ENCODE measurements at places on chromosomes 4 and X. TPM values are rescaled to one million over a fixed set of nuclear protein-coding genes. Genes with fewer than 3 reads are reported as not detected.

- DNase-seq, result no peak
These were observed 23.3 kb downstream of the AMER1 start for GRCh38 chrX:64182208-64182607.

GRCh38 chr4:66633477-66633876 is 911.8 kb downstream of the CENPC start:
- no peak for DNase-seq

DNA sequence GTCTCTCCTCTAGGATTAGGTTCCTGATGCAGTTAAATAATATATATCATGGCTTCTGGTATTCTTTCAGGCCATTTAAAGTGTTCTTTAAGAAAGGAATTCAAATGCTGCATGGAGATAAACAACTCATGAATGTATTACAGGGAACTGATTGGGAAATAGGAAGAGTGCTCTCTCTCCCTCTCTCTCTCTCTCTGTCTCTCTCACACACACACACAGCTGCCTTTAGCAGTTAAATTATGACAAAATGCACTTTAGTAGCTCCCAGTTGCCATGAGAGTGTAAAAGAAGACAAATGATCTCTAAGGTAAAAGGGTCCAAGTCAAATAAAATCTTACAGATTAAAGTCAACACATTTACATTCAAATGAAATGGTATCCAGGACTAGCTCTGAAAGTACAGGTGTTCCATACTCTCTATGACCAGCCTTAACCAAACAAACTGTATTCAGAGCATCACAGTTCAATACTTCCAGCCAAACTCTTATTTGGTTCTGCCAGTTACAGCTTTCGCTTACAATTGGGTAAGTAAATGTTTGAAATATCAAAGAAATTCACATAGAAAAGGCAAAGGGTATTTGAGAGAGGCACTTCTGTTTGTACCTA is 94.7 kb upstream of the CXXC4 start:
- DNase-seq, result no peak

- DNase-seq, result no peak
These were observed 185.7 kb upstream of the ZCCHC13 start for GRCh38 chrX:74117962-74118902.

DNA sequence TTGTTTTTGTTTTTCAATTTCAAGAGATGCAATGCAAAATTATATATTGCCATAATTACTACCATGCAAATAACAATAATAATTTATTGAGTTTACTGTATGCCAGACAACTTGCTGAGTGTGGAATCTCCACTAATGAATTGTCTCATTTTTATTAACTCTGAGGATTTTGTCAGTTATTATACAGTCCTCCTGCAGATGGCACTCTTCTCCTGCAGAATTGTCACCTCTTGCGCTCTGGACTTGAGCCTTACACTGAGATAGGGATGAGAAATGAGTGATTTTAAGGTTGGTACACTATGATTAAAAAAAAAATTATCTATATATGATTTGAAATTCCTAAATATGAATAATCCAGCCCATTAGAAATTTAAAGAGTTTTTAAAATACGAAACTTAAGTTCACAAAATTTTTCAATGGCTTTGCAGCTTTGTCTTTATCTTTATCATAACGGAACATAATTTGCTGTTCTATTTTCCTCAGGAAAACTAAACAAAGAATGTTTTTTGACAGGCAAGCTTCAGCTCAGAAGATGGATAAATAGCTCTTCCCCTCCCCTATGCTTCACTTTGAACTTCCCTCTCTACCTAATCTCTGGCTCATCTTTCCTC is 12.7 kb upstream of the PAQR3 start:
- no peak for DNase-seq

DNA sequence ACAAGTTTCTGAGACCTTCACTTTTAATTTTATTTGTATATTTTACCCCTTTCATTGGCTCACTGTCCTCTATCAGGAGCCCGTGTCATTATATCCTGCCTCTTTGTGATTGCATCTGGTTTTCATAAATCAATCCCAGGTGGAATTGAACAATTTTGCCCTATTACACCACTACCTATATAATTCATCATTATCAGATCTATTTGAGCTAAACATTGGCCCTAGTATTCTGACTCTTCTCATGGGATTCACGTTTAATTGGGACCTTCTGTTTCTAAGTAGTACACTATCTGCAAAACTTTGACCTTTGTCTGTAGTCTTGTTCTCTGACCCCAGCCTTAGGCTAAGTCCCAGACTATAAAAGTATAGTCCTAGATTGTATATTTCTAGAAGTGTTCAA is 114.1 kb downstream of the FAT4 start:
- DNase-seq, result no peak

- no peak for DNase-seq
These were observed 106.3 kb upstream of the TEX13D start for GRCh38 chrX:124226129-124226528.

DNA sequence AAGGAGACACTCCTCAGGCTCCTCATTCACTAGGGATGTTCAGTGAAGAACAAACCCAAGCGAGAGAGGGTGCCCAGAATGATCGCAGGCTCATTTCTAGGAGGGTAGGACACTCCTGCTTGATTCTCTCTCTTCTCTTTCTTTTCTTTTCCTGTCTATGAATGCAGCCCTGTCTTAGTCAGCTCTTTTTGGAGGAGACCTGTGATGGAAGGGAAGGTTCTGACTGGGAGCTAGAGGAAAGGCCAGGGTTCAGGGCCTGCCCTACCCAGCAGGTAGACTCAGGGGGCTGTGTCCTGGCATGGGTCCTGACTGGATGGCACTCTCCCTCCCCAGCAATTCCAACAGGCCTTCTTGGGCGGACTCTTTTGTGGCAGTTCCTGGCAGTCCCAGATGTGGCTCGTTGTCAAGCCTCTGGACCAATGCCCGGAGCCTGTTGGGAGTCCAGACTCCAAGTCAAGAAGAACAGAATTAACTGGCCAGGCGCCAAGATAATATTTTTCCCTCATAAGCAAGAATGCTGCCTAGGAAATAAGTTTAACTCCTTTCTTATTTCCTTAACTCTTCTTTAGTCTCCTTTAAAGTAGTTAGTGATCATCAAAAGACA is 139.4 kb upstream of the SCML1 start:
- peak; percentile 83 for DNase-seq

- DNase-seq, result no peak
These were observed 90.2 kb downstream of the TET2 start for GRCh38 chr4:105236916-105237311.

DNA sequence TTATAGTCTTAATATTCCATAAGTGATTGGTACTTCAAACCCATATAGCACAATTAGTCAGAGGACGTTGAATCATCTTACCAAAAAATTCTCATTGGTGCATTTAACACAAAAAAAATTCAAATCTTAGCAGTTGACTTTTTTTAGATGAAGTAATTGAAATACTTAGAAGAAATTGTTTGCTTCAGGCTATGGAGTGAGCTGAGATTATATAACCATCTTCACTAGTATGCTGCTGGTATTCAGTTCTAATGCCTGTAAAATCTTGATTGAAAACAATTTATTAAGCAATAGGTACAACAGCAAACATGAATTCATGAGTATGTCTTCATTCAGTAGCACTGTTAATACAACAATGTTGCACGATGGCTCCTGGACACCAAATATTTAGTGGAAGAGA is 250.0 kb downstream of the GPM6A start:
- DNase-seq, result no peak

DNA sequence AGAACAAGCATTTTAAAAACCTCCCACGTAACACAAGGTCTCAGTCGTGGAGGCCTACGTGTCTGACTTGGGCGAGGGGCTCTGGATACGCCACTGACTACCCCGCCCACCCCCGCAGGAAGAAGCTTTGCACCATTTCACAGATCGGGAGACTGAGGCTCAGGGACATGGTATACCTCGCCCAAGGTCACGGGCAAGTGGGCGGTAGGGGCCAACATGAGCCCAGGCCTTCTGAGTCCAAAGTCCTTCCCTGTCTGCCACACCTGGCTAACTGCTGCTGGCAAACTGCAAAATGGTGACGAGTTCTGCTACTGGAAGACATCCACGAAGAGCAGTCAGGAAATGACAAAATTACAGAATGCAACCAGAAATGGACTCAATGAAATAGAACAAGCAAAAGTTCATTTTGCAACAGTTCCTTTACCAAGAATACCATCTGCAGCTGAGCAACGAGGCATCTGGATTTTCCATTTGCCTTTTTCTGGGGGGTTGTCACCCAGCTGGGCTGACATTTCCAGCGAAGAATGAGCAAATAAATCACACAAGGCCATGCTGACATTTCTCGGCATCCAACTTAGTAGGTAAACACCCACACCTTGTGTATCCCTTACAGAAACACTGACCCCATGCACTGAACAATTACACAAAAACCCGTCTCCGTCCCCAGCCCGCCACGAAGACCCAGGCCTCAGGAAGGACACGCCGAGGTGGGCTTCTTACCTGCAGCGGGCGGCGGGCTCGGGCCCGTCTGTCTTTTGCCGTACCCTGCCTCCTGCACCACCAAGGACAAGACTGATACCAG is 70.2 kb upstream of the AFAP1 start:
- DNase-seq, result peak; percentile 15

GRCh38 chrX:107630031-107630689 is 1.9 kb downstream of the PRPS1 start:
- no peak for DNase-seq

DNA sequence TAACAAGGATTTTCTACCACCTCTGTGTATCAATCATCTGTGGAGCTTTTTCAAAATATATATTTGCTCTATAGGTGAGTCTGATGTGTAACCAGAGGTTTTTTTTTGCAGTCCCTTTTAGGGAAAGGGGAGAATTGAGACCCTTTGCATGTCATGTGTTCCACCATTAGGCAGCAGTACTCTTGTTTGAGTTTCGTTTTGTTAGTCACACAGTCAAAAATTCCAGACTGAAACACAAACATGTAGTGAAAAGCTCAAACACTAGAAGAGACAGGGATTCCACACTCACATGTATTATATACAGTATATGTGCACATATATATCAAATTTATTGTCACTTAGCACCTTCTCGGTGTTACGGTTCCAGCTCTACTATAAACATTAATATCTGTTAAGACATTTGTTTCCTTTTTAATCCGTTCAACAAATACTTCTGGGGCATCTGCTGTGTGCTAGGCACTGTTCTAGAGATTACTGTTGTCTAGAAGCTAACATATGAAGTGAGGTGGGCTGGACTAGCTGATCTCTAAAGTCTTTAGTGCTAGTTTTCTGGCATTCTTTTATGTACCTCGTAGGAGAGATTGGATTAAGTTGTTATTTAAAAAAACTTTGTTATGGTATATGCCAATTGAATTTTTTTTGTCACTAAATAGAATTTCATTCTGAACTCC is 5.5 kb downstream of the USP9X start:
- no peak for DNase-seq

- DNase-seq, result no peak
These were observed 127.9 kb downstream of the ZNF330 start for GRCh38 chr4:141348573-141348972.

DNA sequence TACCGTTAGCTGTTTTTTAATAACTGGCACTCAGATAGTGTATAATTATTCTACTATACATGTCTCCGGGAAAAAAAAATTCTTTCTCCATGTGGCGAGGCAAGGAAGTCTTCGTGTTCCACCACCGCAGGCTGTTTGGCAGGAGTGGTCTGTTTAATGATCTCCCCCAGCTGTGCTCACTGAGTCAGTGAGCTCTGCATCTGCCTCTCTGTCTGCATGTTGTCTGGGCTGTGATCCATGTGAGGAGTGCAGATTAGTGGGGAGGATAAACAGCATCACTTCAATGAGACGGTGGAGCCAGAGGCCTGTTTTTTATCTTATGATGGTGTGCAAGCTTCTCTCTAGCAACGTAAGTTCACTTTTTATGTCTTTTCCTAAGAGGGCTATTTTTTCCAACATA is 69.8 kb downstream of the RPS3A start:
- DNase-seq, result peak; percentile 70

DNA sequence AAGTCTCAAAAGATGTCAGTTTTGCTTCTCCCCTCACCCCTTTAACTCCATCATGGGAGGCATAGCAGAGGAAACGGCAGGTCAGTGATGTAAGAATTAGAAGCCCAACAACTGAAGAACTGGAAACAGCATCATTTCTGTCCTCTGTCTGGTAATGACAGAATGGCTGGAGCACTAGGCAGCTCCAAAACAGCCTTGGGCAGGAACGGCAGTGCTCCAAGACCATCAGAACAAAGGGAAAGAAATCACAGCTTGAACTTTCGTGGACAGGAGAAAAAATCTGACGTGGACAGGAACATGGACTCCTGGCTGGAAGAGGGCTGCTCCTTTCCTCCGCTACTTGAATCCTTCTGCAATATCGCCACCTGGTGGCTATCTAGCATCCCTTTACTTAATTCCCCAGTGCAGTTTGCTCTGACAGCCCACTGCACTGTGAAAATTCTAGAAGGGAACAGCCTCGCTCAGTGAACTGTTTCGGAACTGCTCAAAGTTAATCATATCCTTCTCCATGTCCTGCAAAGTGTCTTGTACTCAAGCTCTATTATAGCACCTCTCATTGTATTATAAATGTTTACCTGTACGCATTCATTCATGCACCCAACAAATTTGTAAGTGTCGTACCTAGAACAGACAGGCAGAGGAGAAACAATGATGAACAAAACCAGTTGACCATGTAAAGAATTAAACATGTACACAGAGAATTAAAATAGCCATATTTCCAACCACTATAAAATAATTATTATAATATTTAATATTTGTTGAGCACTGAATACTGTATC is 20.4 kb downstream of the SLC25A53 start:
- peak; percentile 26 for DNase-seq

- DNase-seq, result no peak
These were observed 29.9 kb downstream of the DOK7 start for GRCh38 chr4:3492741-3493719.

DNA sequence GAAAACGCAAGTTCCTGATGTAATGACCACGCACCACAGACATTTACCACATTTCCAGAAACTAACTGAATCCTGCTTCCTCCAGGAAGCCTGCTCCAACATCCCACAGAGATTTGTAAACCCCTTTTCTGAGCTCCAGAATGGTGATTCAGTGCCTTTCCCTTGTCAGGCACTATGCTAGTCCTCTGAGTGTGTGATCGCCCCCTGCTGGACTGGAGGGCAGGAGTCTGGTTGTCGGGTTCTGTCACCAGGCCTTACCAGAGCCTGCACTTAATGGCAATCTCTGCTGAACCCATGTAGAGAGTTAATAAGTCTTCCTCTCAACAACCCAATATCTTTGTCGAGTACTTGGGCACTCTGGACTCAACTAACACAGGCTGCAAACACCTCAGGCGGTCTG is 14.5 kb upstream of the KDM5C start:
- no peak for DNase-seq

- DNase-seq, result no peak
These were observed 41.7 kb upstream of the H2AZ1 start for GRCh38 chr4:99991741-99992140.

GRCh38 chrX:3678328-3678727 is 35.1 kb downstream of the PRKX start:
- no peak for DNase-seq

HMX1 gene
- total RNA-seq, result not detected

LETM1 gene
- 46.2 TPM for total RNA-seq

PNMA3 gene
- 1.8 TPM for total RNA-seq

GPR143 gene
- total RNA-seq, result not detected

ANXA3 gene
- total RNA-seq, result 39.6 TPM

GAGE12E gene
- total RNA-seq, result not detected

NAAA gene
- total RNA-seq, result 11.5 TPM

CLDN22 gene
- total RNA-seq, result not detected

GUCY1A1 gene
- total RNA-seq, result 106 TPM

MSANTD1 gene
- 0.45 TPM for total RNA-seq

TENT5D gene
- not detected for total RNA-seq

FRAS1 gene
- 3.7 TPM for total RNA-seq

HERC5 gene
- total RNA-seq, result 2.0 TPM

GUCY1B1 gene
- 31.3 TPM for total RNA-seq

ASB12 gene
- total RNA-seq, result 3.0 TPM

ZCCHC12 gene
- total RNA-seq, result not detected

PSMD10 gene
- total RNA-seq, result 18.9 TPM

SEC24D gene
- 12.5 TPM for total RNA-seq

CT45A5 gene
- total RNA-seq, result not detected

PRDM5 gene
- total RNA-seq, result 7.6 TPM
